ENCODE measurements at places on chromosomes 5 and 9.

GRCh38 chr9:110031511-110032173 lies 176.3 kb downstream of the C9orf152 start:
- no peak for DNase-seq

GRCh38 chr9:69585571-69585970 lies 86.6 kb downstream of the APBA1 start:
- no peak for DNase-seq

DNA sequence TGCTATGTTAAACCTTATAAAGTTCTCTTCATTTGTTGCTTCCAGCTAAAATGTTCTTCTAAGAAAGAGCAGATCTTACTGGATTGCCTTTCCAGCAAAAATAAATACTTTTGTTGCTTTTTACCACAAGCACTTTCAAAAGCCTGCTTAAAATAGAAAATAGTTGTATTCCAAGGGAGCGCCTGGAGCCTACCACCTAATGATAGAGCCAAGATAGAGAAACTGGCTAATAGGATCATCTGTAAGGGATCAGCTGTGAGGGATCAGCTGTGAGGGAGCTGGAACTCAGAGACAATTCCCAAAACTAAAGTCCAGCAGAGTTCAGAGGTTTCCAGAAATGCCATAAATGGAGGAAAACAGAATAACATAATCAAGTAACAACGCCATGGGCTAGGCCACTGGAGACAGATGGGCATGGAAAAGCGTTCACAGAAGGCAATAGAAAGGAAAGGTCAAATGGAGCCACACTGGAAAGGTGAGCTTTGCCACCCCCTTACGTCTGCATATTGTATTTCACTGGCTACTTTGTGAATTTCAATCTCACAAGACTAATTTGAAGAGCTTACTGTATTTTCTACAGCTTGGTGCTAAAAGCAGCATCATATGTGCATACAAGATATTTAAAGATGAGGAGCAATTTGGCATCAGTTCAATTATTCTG lies 140.6 kb upstream of the TLE4 start:
- DNase-seq: no peak

- no peak for DNase-seq
Measured at GRCh38 chr9:134539586-134540194, 101.9 kb upstream of the COL5A1 start.

GRCh38 chr5:115379622-115380344 lies 83.3 kb upstream of the CCDC112 start:
- no peak for DNase-seq

- DNase-seq: no peak
Measured at GRCh38 chr5:145637396-145637795, 197.7 kb downstream of the PRELID2 start.

- no peak for DNase-seq
Measured at GRCh38 chr5:107616213-107616612, 54.5 kb downstream of the EFNA5 start.

GRCh38 chr9:105296877-105297287 lies 52.4 kb downstream of the SLC44A1 start:
- DNase-seq: no peak

GRCh38 chr5:34736445-34737115 lies 80.5 kb downstream of the RAI14 start:
- DNase-seq: no peak

- DNase-seq: no peak
Measured at GRCh38 chr9:126790561-126790960, 14.3 kb upstream of the ZBTB43 start.

DNA sequence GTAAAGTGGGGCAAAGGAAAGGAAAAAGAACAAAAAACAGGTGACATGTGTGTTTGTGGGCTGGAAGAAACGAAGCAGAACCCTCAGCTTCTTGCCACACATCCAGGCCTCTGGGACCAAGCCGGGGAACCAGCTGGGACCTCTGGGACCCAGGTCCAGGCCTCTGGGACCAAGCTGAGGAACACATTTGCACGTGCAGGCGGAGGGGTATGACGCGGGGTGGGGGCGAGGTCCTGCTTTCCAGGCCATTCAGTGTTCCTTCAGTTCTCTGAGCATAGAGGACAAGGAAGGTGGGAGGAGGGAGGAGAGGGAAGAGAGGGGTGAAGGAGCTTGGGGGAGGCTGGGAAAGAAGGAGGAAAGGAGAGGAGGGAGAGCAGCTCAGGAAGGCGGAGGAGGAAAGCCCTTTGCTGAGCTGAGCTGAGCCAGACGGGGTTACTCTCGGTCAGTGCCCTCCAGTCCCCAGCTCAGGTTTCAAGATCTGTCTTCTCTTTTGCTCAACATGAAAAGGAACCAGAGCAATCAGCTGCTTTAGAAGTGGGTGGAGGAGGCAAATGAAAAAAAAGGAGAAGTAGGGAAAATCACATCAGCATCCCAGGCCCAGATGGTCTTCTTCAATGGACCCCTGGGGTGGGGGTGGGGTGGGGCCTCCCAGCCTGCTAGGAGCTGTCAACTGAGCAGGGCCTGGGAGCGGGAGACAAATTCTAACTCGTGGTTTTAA lies 59.1 kb downstream of the ABCA1 start:
- no peak for DNase-seq

- no peak for DNase-seq
Measured at GRCh38 chr5:127582773-127583370, 65.4 kb downstream of the PRRC1 start.

- no peak for DNase-seq
Measured at GRCh38 chr5:142561029-142561428, 124.9 kb downstream of the FGF1 start.

- no peak for DNase-seq
Measured at GRCh38 chr5:100758780-100759179, 144.3 kb downstream of the ST8SIA4 start.

- DNase-seq: no peak
Measured at GRCh38 chr9:126957687-126958053, 43.1 kb downstream of the RALGPS1 start.

- no peak for DNase-seq
Measured at GRCh38 chr9:75451505-75451904, 363.2 kb downstream of the OSTF1 start.

DNA sequence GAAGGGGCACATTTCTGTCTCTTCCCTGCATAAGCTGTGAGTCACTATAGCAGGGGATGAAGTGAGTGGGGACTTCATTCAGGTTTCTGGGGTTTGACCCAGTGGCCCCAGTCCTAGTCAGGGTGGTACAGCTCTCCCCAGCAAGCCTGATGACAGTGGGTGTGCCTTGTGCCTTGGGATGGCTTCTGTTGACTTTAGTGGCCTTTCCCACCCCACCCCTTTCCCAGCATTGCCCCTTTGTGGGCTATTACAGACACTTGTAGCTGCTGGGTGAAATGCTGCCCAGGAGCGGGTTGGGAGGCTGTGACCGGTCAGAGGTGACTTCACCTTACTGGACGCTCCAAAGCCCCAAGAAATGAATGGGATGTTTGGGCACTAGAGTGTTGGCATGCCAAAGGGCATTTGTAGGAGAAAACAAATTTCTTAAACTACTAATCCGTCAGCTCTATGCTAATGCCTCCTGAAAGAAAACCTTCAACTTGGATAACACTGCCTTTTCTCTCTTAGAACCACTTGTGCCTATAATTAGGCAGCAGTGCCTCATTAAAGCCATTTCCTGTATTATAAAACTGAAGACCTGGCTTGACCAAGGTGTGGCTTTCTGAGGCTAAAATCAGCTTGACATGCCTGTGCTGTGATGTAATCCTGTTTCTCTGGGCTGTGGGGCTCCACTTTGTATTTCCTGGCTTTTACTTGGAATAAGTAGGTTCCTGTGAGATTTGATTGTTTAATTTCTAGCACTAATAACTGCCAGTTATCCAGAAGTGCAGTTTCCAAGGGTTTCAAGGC lies 119.0 kb upstream of the SLC25A48 start:
- DNase-seq: no peak

- no peak for DNase-seq
Measured at GRCh38 chr9:5988265-5988664, 27.2 kb downstream of the RANBP6 start.

- DNase-seq: no peak
Measured at GRCh38 chr9:135214706-135215105, 127.2 kb downstream of the OLFM1 start.

- no peak for DNase-seq
Measured at GRCh38 chr5:78547731-78548615, 100.6 kb downstream of the LHFPL2 start.

DNA sequence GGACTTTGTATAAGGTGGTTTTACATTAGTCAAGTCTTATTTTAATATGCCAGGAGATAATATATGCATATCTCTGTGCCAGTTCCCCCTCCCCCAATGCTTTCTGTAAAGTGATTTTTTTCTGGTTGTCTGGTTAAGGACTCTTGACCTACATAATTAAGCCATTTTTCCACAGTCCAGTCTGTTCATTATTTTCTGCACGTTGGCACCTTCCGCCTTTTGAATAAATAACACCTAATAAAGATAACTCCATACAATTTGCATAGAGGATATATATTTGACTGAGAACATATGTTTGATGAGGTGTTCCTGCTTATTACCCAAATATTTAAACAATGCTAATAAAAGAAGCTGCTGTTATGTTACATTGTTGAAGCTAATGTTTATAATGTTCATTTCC lies 320.9 kb downstream of the DMAC1 start:
- DNase-seq: no peak

- DNase-seq: no peak
Measured at GRCh38 chr9:137986268-137987099, 108.9 kb downstream of the CACNA1B start.

DNA sequence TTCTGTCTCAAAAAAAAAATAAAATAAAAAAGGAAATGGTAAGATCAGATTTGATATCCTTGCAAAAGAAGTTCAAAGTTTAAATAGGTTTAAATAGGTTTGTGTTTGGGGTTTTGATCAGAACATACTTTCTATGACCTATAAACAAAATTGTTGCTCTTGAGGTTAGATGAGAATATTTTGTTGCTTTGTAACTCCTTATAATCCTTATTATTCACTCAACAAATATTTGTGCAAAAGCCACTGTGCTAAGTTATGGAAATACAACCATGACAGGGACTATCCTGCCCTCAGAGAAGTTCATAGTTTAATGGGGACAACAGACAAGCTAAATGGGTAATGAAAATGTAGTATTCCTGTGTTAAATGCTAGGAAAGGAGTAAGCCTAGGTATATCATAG lies 71.5 kb downstream of the INVS start:
- no peak for DNase-seq

- peak; percentile 43 for DNase-seq
Measured at GRCh38 chr5:35089334-35090314, 41.9 kb upstream of the AGXT2 start.

GRCh38 chr9:131100445-131100844 lies 4.1 kb downstream of the AIF1L start:
- DNase-seq: no peak

GRCh38 chr5:93874491-93874890 lies 133.1 kb upstream of the POU5F2 start:
- no peak for DNase-seq

DNA sequence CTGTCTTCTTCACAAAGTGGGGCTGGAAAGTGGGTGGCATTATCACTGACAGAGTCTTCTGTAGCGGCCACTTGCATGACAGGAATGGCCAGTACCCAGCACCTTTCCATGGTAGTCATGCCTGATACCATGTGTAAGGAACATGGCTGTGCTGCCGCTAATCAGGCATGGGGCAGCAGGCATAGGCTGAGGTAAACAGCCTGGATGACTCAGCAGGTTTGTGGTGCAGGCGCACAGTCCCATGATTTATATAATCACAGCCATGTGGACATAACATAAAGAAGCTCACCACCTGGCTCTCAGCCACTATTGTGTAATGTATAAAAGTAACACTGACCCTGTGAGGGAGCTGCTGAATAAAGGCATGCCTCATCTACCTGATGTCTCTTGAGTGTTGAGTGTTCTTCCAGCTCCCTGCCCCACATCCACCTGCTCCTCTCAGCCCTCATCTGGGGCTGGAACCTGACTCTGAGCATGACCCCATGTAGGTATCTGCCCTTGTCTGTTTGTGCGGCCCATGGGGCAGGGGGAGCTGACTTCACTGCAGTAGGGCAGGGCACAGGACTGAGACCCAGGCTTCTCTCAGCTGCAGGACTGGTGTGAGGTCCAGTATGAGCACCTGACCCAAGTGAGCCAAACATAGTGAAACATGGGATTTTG lies 13.2 kb upstream of the ICE1 start:
- no peak for DNase-seq

DNA sequence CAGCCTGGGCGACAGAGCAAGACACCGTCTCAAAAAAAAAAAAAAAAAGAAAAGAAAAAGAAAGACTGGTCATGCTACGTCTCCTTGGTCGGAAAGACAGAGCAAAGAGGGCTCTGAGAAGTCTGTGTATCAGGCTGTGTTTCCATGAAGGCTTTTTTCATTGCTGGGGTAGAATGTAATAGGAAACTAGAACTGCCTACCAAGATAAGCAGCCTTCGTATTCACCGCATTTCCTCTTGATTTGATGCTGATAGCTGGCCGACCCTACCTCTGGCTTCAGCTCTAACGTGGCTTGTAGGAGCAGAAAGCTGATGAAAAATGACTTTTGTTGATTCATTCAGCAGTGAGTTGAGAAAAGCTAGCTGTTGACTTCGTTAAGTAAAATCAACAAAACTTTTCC lies 17.4 kb downstream of the SLC1A3 start:
- no peak for DNase-seq

- DNase-seq: no peak
Measured at GRCh38 chr9:81474125-81474524, 215.2 kb downstream of the TLE1 start.

DNA sequence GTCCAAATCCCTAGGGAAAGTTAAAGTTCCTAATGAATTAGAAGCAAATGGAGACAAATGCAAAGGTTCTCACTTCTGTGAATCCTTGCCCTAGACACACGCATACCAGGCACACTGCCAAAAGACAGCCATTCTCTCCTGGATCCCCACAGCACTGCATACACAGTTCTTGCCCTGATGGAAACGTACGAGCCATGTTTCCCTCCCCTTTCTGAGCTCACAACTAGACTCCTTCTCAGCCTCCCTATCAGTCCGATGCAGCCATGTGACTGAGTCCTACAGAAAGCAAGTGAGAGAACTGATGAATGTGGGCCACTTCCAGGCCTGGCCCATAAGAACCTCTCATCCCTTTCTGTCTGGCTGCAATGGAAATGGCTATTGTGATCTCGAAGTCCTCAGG lies 92.0 kb downstream of the ZNF608 start:
- DNase-seq: no peak

- DNase-seq: no peak
Measured at GRCh38 chr5:150303660-150304386, 1.1 kb upstream of the ARSI start.

DNA sequence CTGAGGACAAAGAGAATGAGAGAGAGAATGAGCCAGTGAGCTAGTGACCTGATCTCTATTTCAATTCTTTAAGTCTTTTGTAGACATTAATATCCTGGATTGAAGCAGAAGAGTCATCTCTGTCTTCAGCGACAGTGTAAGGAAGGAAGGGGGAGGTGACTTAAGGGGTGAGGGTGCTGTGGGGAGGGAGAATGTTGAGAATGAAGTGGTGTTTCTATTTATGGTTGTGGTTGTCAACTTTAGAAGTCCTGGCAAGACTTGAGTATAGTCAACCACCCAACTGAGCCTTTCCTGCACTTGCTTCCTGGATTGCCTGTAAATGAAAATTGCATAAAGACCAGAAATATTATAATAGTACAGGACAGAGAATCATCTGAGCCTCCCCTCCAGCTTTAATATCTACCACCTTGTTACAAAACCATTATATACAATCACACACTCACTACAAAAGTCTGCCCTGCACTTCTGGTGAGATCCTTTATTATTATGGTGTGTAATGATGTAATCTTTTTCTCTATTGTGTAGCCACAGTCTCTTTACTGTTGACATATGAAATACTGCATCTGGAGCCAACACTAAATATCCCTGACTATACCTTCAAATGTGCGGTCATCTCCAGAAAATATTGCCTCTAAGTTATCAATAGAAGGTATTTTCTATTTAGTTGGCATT lies 91.7 kb downstream of the NTRK2 start:
- DNase-seq: no peak

- no peak for DNase-seq
Measured at GRCh38 chr9:133876144-133876543, 116.0 kb downstream of the VAV2 start.

All from stimulated activated CD4-positive, alpha-beta T cell treated with anti-CD3 and anti-CD28 coated beads, Interleukin-12 subunit alpha, Interleukin-12 subunit beta, amount 100 ng/mL, for 24 hours (primary cell).